Cardiac fibroblast (primary cell): ENCODE measurements at places on chromosomes 5 and 9.

DNA sequence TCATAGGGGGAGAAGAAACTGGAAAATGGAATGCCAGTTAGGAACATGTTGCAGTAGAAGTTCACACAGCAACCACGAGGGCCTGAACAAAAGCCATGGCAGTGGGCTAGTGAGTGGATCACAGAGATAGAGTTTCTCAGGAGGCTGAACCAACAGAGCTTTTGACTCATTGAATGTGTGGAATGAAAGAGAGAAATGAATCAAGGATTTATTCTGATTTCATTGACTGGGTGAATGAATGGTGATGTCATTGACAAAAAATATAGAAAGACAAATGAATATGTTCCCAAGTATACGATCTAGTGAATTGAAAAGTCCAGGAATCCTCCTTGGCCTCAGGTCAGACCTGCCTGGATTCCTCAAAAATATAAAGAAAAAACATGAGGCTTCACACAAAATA, 99.2 kb downstream of the ZNF462 start:
- DNase-seq = peak; percentile 74

- peak; percentile 12 for DNase-seq
These were observed 10.6 kb upstream of the PWWP2A start for GRCh38 chr5:160129841-160130240.

- DNase-seq = peak; percentile 60
These were observed 75.6 kb upstream of the SLC44A1 start for GRCh38 chr9:105168870-105169319.

DNA sequence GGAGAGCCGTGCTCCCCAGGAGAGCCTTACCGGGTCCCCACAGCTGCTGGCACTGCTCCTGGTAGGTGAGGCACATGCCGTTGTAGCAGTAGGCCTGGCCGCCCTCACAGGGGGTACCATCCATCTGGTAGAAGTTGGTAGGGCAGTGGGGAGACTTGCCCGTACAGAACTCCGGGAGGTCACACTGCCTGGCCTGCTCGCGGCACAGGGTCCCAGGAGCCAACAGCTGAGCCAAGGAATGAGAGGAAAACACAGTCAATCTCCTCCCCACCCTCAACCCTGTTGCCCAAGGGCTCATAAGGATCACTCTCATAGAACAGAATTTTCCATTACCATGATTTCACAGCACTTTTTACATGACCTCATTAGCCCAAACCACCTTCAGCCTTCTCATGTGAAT, 36.9 kb downstream of the NIPAL4 start:
- no peak for DNase-seq

- no peak for DNase-seq
These were observed 15.9 kb upstream of the TNFAIP8 start for GRCh38 chr5:119339965-119340364.

DNA sequence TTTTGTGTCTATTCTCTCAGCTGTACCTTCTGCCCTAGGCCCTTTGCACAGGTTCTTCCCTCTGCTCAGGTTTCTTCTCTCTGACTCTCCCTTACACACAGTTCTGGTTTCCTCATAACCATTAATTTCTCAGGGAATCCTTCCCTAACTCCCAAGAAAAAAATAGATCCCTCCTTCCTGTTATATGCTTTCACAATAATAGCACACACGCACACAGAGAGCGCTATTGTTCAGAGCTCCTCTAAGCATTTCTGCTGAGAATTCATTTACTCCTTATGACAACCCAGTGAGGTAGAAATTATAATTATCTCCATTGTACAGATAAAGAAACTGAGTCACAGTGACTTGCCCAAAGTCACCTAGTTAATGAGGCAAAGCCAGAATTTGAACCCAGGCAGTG, 1.7 kb upstream of the TCOF1 start:
- DNase-seq = no peak

DNA sequence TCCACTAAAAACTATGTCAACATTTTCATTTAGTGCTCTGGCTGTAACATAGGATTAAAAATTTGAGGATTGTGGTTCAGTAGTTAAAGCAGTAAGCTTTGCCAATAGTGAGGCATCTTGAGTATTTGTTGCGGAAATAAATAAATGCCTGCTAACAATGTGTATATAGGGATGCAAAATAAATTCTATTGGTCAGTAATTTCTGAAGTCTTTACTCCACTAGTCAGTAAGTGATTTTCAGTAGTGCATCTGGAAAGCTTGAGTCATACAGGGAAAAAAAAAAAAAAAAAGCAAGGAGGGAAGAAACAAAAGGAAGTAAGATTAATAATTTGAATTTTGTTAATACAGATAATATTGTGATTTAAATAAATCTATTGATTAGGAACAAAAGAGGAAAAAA, 21.0 kb downstream of the NIPBL start:
- peak; percentile 42 for DNase-seq
